ENCODE measurements at places on chromosomes 2 and 18. TPM values are rescaled to one million over a fixed set of nuclear protein-coding genes. Genes with fewer than 3 reads are reported as not detected.

The TRMT61B gene
- 18.5 TPM for total RNA-seq

The MYO5B gene
- 0.27 TPM for total RNA-seq

The CPO gene
- not detected for total RNA-seq

The POTEC gene
- not detected for total RNA-seq

Data from thoracic aorta endothelial cell (primary cell).